Bone marrow (tissue), 2 donors: ENCODE measurements at places on chromosomes 4 and X.

DNA sequence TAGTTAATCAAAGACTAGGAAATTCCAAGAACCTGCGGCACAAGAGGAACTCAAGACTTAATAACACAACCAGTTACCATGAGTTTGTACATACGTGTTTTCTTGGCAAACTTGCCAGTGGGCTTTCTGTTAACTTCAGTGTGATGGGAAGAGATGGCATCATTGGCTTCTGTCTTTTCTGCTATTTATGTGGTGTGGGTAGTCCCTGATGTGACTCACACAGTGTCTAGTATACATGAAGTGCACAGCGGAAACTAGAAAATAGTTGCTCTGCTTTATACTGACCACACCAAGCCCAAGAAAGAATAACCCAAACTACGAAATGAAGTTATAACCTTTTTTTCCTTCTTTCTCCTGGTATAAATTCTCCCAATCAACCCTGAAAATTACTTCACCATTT lies 24.5 kb downstream of the DAPP1 start:
- DNase-seq = no peak

GRCh38 chr4:54567327-54567726 lies 90.4 kb upstream of the KIT start:
- DNase-seq = no peak

DNA sequence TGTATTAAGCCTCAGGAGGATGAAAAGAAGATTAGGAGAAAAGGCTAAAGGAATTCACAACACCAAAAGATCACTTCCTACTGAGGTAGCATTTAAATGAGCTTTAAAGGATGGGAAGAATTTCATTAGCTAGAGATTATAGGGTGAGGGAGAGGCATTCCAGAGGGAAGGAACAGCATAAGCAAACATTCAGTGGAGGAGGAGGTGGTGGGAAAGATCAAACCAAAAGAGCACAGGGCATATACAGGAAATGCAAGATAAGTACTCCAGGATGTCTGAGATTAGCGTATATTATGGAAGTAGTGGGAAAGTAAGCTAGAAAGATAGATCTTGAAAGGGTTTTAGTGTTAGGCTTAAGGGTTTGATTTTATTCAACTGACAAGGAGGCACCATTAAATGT lies 84.8 kb downstream of the COL4A6 start:
- DNase-seq = no peak

DNA sequence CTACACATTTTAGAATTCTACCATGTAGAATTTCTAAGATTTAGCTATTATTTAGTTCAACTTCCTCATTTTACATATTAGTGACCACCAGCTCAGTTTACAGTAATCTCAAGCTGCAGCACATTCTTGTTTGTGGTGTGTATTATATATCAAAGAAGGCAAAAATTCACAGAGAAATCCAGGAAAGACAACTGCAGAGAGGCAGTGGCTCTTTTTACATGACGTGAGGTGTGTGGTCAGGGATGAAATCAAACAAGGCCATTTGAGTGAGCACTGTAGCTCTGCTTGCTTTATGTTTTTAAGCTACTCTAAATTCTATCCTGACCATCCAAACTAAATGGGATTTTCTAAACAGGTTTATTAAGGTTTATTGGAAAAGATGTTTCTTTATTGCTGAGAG lies 71.1 kb downstream of the COL25A1 start:
- DNase-seq = no peak

GRCh38 chr4:109690690-109691410 lies 12.4 kb downstream of the CASP6 start:
- DNase-seq = no peak

DNA sequence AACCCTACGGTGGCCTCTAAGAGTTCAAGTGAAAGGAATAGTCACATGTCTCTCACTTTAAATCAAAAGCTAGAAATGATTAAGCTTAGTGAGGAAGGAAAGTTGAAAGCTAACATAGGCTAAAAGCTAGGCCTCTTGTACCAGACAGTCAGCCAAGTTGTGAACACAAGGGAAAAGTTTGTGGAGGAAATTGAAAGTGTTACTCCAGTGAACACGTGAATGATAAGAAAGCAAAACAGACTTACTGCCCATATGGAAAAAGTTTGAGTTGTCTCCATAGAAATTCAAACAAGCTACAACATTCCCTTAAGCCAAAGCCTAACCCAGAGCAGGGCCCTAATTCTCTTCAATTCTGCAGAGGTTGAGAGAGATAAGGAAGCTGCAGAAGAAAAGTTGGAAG lies 51.5 kb upstream of the RAB9B start:
- no peak for DNase-seq

DNA sequence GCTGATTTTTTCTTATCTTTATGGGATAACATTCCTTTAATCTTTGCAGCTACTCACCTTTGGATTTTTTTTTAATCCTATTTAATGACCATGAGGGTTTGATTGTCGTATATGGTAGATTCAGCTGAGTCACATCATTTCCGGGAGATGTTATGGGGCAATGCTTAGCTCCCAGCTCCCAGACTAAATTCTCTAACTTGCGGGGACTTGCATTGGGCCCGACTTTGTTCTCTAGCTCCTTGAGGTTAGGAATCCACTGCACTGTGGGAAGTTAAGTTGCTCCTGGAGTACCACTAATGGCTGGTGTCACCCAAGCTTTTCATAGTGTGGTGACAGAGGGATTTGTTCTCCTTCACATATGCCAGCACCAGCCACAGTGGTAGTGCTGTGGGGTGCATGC lies 287.4 kb downstream of the TECRL start:
- DNase-seq = no peak

DNA sequence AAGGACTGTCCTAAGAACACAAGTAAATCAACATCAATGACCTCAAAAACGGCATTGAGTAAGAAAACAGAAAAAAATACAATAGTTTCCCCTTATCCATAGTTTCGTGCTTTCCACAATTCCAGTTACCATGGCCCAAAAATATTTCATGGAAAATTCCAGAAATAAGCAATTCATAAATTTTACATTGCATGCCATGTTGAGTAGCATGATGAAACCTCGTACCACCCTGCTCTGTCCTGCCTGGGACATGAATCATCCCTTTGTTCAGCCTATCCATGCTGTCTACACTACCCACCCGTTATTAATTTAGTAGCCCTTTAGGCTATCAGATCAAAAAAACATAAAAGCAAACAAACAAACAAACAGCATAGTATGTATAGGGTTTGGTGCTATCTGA lies 51.1 kb downstream of the KLF3 start:
- no peak for DNase-seq

- no peak for DNase-seq
These were observed 15.5 kb downstream of the MYOZ2 start for GRCh38 chr4:119151161-119151560.

DNA sequence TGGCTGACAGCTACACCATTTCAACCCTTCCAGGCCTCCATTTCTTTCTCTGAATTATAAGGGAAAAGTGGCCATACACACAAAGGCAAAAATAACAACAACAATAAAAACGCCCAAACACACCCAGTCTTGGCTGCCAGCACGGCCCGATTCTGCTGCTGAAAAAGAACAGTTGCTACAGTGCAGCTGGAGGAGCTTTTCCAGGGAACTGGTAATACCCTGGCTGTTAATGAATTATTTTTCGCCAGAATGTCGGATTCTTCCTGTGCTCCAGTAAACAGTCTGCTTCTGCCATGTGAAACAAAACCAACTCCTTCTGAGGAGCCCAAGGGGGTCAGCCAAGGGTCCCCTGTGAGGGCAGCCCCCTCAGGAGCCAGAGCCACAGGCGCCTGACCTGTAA lies 6.6 kb downstream of the RAI2 start:
- no peak for DNase-seq

DNA sequence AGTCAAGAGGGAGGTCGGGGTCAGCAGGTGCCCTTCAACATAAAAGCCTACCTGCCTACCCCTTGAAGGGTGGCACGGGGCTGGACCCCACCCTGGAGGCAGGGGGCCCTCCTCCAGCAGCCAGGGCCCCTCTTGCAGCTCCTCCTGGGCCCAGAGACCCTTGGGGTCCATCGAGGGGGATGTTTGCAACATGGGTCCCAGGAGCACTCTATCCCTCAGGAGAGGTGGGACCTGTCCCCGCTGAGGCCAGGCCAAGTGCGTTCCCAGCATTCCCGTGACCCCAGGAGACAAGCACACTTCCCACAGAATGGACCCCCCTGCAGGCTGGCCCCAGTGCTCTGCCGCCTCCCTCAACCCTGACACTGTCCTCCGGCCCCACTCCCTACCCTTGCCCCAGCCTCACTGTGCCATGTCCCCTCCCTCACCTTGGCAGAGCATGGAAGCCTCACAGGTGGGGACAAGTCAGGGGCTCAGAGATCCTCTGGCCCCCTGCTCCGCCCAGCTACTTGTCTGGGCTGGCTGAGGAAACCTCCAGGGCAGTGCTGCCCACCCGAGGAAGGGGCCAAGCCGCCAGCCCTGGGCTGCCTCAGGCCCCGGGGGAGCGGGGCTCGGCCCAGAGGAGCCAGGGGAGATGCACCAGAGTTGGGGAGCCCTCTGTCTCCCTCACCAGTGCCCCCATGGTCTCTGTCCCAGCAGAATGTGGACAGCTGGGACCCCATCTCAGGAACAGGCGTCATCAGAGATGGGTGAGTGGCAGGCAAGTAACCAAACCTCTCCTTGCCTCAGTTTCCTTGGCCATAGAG lies 2.2 kb downstream of the MXD4 start:
- DNase-seq = no peak

- no peak for DNase-seq
These were observed 51.3 kb upstream of the TMPRSS11F start for GRCh38 chr4:68180849-68181526.

- no peak for DNase-seq
These were observed 238.1 kb downstream of the FBXO8 start for GRCh38 chr4:174045381-174045780.

DNA sequence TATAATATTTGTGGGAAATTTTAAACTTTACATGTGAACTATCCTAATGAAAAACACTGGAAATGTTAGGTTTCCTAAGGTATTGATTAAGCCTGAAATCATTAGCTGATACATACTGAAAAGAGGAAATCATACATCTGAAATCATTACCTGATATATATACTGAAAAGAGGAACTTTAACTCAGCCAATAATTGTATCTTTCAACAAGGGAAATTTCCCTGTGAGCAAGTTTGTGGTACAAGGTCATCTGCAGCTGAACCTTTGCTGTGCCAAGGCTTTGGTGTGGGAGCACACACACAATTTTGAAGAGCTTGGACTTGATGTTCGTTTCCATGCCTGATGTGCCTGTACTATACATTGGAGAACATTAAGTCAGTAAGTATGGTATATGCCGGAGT lies 131.9 kb upstream of the USP9X start:
- DNase-seq = no peak

DNA sequence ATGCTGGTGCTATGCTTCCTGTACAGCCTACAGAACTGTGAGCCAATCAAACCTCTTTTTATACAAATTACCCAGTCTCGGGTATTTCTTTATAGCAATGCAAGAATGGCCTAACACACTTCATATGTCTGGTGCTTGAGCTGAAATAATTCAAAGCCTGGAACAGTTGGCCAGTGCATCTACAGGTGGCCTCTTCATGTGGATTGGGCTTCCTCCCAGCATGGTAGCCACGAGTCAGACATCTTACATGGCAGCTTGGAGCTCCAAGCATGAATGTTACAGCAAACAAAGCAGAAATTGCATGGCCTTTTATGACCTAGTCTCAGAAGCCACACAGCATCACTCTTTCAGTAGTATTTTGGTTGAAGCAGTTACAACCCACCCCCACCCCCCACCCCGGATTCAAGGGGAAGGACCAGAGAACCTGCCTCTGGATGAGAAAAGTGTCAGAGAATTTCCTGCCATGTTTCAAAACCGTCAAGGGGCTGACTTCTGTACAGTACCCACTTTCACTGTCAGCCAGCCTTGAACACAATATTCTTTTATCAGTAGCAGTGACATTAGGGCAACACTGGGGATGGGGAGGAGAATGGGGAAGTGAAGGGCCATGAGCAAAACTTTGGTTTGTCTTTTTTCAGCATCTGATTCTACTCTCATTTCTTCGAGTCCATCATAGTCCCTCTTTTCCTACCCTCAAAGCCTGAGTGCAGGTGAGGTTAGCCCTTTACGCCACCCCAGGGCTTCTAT lies 368.7 kb downstream of the BCOR start:
- peak; percentile 23 for DNase-seq
